Peyer's patch (tissue), 4 donors: ENCODE measurements at places on chromosomes 4 and X. TPM values are rescaled to one million over a fixed set of nuclear protein-coding genes. Genes with fewer than 3 reads are reported as not detected.

DNA sequence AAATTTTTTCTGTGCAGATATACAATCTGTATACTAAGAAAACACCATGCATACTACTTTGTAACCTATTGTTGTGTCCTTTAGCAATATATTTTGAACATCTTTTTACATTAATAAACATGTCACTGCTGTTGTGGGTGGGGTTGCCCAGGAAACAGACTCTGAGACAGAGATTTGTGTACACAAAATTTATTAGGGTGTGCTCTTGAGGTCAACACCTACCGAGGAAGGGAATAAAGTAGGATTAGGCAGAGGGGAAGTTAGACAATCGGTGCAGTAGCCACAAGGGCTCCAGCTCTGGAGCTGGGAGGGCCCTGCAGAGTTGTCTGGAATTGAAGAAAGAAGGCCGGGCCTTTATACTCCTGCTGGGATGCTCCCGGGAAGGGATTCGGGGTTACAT lies 56.4 kb downstream of the CXorf58 start:
- no peak for DNase-seq

- DNase-seq, result no peak
Observed at GRCh38 chrX:131762802-131763234, 218.9 kb downstream of the OR13H1 start.

GRCh38 chr4:66294638-66295037 lies 624.3 kb upstream of the EPHA5 start:
- DNase-seq, result no peak

GRCh38 chr4:53321151-53321983 lies 44.5 kb downstream of the SCFD2 start:
- DNase-seq, result no peak

GRCh38 chr4:62448911-62449310 lies 1248.8 kb downstream of the ADGRL3 start:
- DNase-seq, result no peak

ZNF827 gene
- total RNA-seq, result 46.3 TPM

GPRIN3 gene
- total RNA-seq, result 14.9 TPM

- no peak for DNase-seq
Observed at GRCh38 chr4:76895619-76896018, 2.3 kb downstream of the SOWAHB start.

GRCh38 chr4:173934201-173934600 lies 349.3 kb downstream of the FBXO8 start:
- no peak for DNase-seq

GRCh38 chr4:14178421-14178820 lies 550.9 kb upstream of the BOD1L1 start:
- no peak for DNase-seq

- no peak for DNase-seq
Observed at GRCh38 chrX:40272141-40272540, 174.4 kb upstream of the BCOR start.
